Activated T-helper 1 cell treated with anti-CD3 and anti-CD28 coated beads, Interleukin-12 subunit alpha, Interleukin-12 subunit beta, Interleukin-2, Interleukin-4 antibody, amounts not matched to agents 30 ng/mL and 10 ng/mL and 1 ng/mL, durations not matched to agents 14 hours and 24 hours and 36 hours (primary cell): ENCODE measurements at places on chromosomes 11 and 22.

GRCh38 chr22:37207981-37208380, 4.3 kb downstream of the SSTR3 start:
- no peak for DNase-seq

GRCh38 chr11:108906329-108906728, 241.5 kb downstream of the DDX10 start:
- no peak for DNase-seq

DNA sequence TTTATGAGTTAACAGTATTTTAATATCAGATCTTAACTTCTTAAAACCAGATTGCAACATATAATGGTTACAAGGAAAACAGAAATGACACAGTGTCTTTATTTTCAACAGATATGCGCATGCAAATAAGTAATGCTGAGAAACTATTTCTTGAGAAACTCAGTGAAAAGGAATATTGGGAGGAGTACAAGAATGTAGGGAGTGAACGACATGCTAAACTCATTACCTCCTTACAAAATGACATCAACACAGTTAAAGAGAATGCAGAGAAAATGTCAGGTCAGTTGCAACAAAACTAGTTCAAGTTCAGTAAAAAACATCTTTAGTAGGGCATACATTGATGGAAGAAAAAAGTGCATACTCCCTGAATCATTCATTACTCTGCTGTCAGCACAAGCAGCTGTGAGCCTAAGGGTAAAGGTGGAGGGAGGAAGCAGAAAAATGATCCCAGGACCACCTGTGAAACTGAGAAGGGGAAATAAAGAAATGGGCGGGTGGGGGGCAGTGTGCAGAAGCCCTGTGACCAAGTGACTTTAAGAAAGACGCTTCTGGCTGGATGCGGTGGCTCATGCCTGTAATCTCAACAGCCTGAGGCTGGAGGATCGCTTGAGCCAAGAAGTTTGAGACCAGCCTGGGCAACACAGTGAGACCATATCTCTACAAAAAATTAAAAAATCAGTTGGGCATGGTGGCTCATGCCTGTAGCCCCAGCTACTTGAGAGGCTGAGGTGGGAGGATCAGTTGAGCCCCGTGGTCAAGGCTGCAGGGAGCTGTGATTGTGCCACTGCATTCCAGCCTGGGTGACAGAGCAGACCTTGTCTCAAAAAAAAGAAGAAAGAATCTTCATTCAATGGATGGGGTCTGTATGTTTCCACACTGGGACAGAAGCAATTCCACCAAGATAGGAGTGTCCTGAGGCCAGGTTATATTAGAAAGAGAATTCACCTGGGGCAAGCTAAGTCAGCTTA, 31.2 kb downstream of the CCDC83 start:
- DNase-seq, result no peak

GRCh38 chr11:12042215-12042676, 33.8 kb upstream of the DKK3 start:
- no peak for DNase-seq

GRCh38 chr11:30049214-30049613, 32.4 kb upstream of the KCNA4 start:
- no peak for DNase-seq

GRCh38 chr11:31820438-31820818, 9.3 kb upstream of the PAX6 start:
- no peak for DNase-seq

DNA sequence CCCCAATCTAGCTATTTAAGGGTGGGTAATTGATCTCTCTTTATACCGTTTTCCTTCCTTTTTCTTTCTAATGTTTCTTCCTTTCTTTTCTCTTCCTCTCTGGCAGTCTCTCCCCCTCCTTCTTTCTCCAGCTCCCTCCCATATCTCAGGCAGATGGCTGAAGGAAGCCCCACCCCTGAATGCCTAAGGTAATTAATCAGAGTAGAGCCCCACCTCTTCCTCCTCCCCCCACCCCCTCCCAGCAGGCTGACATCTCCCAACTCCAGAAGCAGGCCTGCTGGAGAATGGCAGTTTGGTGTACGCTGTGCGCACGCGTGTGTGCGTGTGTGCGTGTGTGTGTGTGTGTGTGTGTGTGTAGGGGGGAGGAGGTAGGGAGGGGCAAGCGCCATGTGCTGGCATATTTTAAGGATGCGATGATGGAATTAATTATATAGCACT, 122.6 kb downstream of the APOL5 start:
- DNase-seq, result no peak

GRCh38 chr11:35126000-35126878, 12.7 kb upstream of the CD44 start:
- no peak for DNase-seq

- no peak for DNase-seq
Measured at GRCh38 chr11:74713686-74714085, 17.5 kb downstream of the CHRDL2 start.

DNA sequence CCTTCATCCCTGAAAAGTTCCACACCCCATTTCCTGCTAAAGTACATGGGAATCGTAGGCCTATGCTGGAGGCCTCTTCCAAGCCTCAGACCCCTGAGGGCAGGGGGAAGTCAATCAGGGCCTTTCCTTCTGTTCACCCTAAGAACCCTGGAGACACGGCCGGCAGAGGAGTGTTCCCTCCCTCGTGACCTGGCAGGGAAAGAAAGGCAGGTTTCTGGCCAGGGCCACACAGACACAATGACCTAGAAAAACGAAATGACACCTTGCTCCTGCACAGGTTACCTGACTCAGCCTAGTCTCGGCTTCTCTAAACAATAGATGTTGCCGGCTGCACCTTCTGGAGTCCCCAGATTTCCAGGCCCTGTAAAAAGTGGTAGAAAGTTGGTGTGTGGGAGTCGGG, 60.6 kb upstream of the CADM1 start:
- no peak for DNase-seq

GRCh38 chr11:115617767-115618166, 113.6 kb upstream of the CADM1 start:
- DNase-seq, result no peak

GRCh38 chr11:70833554-70833953, 418.8 kb downstream of the SHANK2 start:
- no peak for DNase-seq

- no peak for DNase-seq
Measured at GRCh38 chr11:134387501-134387900, 24.5 kb downstream of the B3GAT1 start.

- no peak for DNase-seq
Measured at GRCh38 chr11:44030996-44031395, 16.8 kb upstream of the ACCSL start.

DNA sequence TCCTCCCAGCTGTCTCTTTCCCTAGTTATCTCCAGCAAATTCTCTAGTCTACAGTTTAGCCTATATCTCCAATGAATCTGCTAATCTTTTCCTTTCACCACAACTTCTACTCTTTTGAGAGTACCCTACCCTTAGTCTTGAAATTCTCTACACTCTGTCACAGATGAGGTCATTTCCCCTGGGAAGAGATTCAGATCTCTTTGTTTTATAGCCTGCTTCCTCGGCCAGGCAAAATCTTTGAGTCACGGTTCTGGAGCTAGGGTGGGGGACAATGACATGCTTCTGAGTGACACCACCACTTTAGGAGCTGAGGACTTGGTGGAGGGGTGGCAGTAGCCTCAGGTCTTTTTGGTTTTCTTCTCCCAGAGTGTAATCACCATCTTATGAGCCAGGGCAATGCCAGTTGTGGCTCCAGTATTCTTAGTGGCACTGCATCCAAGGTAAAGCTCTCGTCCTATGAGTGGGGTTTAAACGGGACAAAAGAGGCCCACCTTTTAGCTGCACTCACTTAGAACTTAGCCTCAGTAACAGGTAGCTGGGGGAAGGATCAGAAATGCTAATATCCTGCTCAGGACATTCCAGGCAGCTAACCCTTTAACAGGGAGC, 98.5 kb upstream of the RRM1 start:
- no peak for DNase-seq

GRCh38 chr22:30600921-30601320, 6.1 kb upstream of the TCN2 start:
- no peak for DNase-seq

DNA sequence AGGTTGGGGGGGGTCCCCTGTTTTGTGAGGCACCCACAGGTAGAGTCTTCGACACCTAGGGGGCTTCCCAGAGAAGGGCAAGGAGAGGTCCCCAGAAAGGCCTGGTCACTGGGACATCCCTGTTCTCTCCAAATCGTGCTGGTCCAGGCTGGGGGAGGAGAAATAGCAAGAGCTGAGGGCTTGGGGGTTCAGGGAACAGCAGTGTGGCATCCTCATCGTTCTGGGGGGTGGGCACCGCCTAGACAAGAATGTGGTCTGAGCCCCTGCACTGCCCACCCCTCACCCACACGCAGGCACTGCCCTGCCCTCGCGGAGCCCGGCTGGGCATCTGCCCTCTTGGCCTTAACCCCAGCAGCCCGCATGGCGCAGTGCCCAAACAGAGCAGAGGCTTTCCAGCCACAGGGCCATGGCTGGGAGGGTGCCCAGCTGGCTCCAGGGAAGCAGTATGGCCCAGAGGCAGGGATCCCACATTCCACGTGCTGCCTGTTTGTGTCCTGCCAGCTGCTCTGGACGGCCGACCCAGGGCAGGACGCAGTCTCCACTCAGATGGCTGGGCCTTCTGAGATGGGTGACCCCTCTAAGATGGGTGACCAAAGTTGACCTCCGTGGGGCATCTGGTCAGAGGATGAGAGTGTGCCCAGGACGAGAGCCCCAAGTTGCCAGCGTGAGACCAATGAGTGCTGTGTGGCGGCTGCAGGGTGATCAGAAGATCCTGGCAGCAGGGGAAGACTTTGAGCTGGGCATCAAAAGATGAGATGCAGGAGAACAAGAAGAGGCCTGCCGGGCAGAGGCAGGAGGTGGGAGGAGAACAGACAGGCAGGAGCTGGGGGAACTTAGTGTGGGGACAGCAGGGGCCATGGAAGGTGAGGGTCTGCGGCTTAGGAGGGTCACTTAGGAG, 14.4 kb downstream of the SCARF2 start:
- DNase-seq, result no peak

GRCh38 chr22:37014415-37014806, 4.8 kb downstream of the TST start:
- DNase-seq, result no peak

DNA sequence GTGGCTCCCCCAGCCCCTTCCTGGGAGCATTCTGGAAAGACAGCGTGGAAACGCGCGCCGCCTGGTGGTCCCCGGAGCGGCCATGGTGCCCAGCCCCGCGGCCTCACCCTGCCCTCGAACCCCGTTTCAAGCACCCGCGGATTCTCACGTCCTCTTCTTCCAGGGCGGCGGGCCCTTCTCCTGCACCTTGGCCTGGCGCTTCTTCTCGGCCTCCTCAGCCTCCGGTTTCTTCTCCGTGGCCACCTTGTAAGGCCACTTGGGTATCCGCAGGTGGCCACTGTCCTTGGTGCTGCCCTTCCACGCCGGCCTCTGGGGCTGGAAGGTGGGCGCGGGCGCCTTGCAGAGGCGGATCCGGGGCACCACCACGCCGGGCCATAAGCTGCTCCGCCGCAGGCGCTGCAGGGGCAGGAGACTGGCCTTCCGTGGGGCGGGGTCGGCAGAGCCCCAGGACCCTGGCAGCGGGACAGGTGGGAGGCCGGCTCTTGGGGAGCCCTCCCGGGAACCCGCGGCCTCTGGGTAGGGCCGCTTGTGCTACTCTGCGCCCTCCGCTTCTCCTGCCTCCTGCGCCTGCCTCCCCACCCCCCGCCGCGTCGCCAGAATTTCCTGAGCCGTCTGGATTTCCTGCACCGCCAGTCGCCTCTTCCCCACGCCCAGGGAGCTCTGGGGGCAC, 83.4 kb downstream of the TRIM51G start:
- DNase-seq, result no peak

GRCh38 chr11:110242746-110243145, 53.7 kb downstream of the RDX start:
- DNase-seq, result no peak

DNA sequence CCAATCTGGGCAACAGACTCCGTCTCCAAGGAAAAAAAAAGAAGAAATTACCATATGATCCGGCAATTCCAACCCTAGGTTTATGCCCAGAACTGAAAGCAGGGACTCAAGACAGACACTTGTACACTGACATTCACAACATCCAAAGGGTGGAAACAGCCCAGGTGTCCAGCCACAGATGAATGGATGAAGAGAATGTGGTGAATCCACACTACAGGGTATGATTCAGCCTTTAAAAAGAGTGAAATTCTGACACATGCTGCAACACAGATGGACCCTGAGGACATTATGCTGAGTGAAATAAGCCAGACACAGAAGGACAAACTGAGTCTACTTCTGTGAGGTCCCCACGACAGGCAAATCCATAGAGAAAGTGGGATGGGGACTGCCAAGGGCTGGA, 43.9 kb downstream of the SGSM3 start:
- no peak for DNase-seq

- DNase-seq, result no peak
Measured at GRCh38 chr11:104015649-104016415, 20.6 kb upstream of the DDI1 start.

- no peak for DNase-seq
Measured at GRCh38 chr11:4482445-4482844, at the start of gene OR52K1. OR52K1 (plus strand) TSS chr11:4482646; CDS start chr11:4488901, 6,255 bp downstream.

GRCh38 chr11:95586661-95587060, 202.9 kb downstream of the FAM76B start:
- DNase-seq, result no peak

GRCh38 chr22:41596776-41597634, 7.4 kb upstream of the PMM1 start:
- no peak for DNase-seq

GRCh38 chr22:37169947-37170688, 17.9 kb downstream of the C1QTNF6 start:
- DNase-seq, result no peak

DNA sequence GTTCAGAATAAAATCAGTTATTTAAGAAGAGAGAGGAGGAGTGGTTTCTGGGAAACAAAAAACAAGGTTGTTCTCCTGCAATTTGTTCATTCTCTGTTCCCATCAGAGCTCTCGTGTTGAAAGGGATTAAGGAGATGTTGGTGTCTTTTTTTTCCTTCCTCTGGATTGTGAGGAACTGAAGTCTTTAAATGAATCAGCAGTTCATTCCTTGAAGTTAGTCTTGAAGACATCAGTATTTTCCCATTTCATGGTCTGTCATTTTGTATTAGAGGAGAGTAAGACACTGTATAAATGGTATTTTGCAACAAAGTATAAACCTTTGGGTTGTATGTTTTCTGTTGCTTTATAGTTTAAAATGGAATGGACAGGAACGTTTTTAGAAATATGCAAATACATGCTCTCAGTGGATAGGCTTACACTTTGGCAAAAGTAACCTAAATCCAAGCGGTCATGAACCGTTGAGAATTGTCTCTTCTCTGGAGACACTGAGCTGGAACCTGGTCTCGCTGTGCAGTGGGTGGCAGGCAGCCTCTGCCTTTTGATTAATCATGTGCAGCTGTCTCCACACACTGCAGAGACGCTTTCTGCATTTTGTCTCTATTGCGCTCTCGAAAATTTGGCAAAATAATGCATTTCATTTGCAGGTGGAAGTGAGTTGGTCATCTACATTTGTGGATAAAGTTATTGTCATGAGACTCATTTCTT, 33.0 kb downstream of the SAMM50 start:
- no peak for DNase-seq

- DNase-seq, result no peak
Measured at GRCh38 chr11:58965246-58965985, 26.1 kb downstream of the GLYATL1 start.

DNA sequence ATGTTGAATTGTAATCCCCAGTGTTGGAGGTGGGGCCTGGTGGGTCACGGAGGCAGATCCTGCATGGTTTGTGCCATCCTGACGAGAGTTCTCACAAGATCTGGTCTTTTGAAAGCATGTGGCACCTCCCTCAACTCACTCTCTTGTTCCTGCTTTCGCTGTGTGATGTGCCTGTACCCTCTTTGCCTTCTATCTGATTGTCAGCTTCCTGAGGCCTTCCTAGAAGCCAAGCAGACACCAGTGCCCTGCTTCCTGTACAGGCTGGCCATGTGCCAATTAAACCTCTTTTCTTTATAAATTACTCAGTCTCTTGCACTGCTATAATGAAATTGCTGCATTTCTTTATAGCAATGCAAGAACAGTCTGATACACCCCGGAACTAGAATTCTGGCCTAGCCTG, 13.1 kb downstream of the PTPN5 start:
- no peak for DNase-seq
